EL (cell line): ENCODE measurements at places on chromosomes 1 and 21.

- DNase-seq = no peak
Measured at GRCh38 chr1:185208626-185209180, 51.7 kb downstream of the SWT1 start.

- no peak for DNase-seq
Measured at GRCh38 chr1:21294266-21294989, 4.2 kb upstream of the ECE1 start.

GRCh38 chr1:7630378-7630777, 140.7 kb upstream of the VAMP3 start:
- DNase-seq = no peak

- DNase-seq = no peak
Measured at GRCh38 chr1:24366707-24367106, 46.9 kb downstream of the STPG1 start.

GRCh38 chr1:91608876-91609275, 108.2 kb downstream of the CDC7 start:
- peak; percentile 65 for DNase-seq

- DNase-seq = peak; percentile 91
Measured at GRCh38 chr1:66331658-66332547, 202.1 kb upstream of the SGIP1 start.

- DNase-seq = peak; percentile 77
Measured at GRCh38 chr1:63691701-63692425, 82.0 kb upstream of the ROR1 start.

DNA sequence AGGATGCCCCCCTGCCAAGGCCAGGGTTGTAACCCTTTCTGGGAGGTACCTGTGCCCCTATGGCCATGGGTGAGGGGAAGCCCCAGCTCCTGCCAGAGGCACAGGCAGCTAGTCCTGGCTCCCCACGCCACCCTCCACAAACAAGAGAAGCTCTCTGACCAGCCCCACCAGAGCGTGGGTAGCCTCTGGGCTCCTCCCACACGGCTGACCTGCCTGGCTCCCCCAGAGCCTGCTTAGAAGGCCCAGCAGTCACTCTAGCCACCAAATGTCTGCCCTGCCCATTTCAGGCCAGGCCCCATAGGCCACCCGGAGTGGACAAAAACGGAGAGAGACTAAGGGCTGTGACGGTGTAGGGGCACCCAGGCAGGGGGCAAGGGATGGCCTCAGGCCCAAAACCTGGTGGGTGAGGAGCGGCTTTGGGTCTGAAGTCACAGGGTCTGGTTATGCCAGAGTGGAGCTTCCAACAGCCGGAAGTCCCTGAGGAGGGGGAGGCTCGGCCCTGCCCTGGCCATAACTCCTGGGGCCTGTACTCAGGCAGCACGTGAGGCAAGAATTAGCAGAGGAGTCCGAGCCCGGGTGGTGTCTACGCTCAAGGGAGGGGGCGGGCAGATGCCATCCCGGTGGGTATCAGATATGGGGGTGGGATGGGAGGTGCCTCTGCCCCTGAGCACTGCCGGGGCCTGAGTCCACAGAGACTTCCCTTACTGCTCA, 155.4 kb downstream of the CASZ1 start:
- no peak for DNase-seq

DNA sequence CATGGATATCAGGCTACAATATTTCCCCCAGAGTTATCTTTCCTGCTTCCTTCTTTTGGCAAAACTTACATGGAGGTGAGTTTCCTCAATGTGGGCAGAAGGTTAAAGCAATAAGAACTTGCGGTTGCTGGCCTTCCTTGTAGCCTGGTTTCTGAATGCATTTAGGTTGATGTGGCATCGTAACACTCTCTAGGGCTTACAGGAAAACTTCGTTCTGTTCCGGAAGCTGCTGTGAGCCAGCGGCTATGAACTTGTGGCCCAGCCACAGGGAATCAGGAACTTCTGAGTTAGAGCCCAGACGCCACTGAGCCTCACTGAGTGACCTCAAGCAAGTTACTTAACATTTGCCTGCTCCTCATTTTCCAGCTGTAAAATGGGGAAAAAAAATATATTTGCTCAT, 623.4 kb upstream of the ADAMTS5 start:
- DNase-seq = peak; percentile 83

DNA sequence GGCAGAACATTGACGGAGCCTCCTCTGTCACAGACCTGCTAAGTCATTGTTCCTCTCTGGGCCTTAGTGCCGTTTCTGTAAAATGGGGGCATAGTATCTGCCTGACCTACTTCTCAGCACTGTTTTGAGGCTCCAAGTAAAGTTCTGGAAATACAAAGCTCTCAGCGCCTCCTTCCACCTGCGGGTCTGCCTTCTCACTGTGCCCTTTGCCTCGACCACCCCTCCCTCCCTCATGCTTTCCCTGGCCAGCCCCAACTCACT, 15.4 kb upstream of the WASF2 start:
- DNase-seq = no peak

GRCh38 chr1:176485083-176485482, 22.1 kb downstream of the PAPPA2 start:
- no peak for DNase-seq

GRCh38 chr1:228226956-228227791, 19.3 kb downstream of the OBSCN start:
- DNase-seq = peak; percentile 53

DNA sequence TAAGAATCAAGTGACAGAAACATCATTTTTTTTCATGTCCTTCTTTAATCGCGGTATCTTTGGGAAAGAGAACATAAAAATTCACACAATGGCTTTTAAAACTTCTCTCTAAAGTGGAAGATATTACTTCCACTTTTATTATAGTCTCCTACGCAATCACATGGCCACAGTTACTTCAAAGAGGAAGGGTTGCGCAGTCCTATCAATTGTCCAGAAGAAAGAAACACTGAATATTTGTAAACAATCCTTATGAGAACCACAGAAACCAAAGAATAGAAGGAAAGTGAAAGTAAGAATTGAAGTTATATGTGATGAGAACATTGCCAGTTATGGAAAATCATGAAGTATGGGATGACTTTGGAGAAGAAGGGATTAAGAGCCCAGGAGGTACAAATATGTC, 32.6 kb downstream of the CFH start:
- no peak for DNase-seq

DNA sequence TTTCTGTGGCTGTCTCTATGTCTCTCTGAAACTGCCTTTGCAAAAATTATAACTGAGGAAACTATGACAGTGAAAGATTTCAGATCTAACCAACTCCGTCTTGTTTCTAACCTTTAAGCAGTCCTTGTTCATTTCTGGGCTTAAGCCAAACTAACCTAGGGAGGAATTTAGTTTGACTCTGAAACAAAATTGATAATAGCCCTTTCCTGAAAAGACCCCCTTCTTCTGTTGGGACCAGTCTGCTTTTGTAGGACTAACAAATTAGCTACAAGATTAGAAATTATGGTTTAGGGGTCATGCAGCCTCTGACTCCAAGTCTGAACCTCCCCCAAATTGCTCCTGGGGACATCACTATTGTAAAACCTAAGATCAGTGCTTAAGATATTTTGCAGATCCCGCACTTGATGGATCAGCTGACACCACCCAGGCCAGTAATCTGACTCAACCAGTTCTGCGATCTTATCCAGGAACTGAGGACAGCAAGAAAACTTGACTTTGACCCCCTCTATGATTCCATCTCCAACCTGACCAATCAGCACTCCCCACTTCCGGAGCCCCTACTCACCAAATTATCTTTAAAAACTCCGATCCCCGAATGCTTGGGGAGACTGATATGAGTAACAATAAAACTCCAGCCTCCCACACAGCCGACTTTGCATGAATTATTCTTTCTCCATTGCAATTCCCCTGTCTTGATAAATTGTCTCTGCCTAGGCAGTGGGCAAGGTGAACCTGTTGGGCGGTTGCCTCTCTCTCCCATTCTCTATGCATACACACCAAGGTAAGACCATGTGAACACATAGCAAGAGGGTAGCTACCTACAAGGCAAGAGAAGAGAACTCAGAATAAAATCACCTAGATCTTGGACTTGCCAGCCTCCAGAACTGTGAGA, 11.1 kb upstream of the TRIM63 start:
- DNase-seq = no peak

DNA sequence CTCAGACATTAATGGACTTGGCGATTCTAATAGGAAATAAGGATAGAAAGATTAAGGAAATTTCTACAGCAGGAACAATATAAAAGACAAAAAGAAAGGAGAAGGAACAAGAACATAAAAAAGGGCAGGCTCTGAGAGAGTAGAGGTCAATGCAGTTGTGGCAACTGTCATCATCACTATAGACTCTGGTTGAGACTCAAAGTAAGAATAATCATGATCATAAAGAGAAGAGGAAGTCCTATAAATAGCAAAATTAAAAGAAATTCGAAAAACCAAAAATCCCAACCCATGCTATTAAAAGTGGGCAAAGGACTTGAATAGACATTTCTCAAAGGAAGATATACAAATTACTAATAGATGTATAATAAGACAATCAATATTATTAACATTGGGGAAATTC, 14.4 kb upstream of the XCL1 start:
- no peak for DNase-seq

DNA sequence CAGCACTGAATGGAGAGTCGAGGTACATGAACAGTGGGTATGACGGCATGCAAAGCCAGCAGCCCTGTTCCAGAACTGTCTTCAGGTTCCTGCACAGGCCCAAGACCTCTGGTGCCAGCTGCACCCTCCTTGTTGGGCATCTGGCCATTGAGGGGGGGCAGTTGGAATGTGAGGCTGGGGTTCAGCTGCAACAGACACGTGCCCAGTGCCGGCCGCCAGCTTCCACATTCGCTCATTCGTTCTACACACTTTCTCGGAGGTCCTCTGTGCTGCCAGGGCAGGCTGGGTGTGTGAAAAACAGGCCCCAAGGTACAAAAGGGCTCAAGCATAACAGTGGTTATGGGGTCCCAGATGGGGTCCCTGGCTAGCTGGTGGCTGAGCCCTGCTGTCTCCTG, 37.9 kb upstream of the SLC19A1 start:
- DNase-seq = no peak
